ENCODE measurements at places on chromosomes 1 and 21.

- no peak for DNase-seq
These were observed 34.5 kb downstream of the PARP1 start for GRCh38 chr1:226373376-226373775.

- DNase-seq, result no peak
These were observed 11.2 kb downstream of the EPHA10 start for GRCh38 chr1:37753473-37754321.

DNA sequence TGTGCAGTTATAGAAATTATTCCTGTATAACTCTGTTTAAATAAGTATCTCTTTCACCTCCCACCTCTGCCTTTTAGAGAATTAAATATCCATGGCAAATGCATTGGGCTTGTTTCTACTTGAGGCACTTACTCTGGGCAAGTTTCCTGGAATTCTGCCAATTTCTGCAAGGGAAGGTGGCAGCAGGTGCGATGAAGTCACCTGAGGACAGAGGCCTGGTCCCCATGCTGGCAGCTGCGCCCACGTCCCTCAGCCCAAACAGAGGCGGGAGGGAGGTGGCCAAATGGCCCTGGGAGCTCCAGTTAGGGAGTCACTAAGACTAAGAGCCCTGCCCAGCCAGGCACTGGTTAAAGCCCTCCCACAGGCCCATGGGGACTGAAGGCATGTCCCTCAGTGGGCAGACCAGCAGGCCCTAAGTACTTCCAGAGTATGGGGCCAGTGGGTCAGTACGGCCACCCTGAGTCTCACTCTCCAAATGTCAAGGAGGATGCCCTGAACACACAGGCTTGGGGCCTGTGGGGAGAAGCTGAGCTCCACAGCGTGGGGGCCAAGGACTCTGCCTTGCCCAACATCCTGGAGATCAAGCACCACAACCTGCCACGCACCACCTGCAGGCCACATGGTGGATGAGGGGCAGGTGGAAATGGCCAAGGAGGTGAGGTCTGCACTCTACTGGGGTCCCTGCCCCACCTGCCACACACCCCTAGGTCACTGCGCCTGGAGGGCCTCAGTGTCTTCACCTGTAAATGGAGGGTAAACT is 19.4 kb downstream of the ACOT7 start:
- no peak for DNase-seq

- DNase-seq, result no peak
These were observed 272.6 kb downstream of the S1PR1 start for GRCh38 chr1:101509370-101509769.

DNA sequence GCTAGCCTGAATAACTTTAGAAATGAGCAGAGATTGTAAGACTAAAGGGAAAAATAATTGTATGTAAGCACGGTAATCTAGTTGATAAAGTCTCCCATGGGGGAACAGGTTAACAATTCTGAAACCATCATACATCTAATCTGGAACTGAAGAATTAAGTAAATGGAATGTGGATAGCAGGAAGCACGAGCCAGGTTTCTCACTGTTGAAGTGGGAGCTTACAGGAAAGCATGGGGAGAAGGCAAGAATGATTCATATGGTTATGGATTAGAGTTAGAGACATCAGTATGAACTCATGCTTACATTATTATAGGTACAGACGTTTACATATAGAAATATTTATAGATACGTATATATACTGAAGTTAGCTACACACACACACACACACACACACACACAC is 83.0 kb downstream of the LEPR start:
- no peak for DNase-seq

DNA sequence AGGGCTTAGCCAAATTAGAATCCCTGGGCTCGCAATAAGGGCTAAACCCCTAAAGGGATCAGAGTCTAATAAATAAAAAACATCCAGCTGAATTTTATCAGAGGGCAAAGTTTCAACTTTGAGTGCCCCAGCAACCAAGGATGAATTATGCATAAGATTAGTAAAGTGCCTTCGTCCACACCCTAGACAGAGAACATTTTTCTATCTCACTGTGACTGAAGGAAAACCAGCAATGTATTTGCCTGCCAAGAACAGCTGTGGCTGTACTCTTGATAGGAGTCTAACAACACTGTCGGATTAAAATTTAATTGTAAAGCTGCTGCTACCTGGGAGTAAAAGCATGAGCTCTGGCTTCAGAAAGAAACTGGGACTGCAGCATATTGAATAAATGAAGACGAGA is 23.3 kb downstream of the WNT2B start:
- no peak for DNase-seq

DNA sequence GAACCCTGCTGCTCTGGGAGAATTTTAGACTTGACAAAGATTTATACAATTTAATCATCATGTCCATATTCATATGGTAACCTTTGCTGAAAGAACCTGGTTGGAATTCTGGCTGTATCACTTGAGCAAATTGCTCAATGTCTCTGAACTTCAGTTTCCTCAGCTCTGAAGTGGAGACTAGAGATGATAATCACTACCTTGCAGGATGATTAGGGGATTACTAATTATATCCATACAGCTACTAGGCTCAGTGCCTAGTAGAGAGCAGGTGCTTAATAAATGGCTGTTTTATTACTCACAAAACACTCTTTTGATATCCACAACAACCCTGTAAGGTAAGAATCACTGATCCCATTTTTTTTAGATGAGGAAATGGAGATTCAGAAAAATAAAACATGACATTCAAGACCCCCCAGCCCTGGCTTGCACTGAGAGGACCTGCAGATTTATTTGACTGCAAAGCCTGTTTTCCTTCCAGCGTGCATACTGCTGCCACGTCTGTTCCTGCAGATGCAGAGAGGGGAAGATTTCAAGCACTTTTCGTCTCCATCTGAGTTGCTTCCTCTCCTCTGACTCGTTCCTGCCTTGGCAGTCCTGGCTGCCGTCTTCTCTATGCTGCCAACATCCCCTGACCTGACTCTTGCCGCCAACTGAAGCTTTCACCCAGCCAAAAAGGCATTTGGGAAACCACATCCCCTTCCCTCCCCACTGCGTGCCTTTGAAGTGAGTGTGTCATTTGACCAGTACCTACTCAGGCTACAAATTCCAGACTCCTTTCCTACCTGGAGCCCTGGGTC is 203.0 kb downstream of the PLPP3 start:
- no peak for DNase-seq

DNA sequence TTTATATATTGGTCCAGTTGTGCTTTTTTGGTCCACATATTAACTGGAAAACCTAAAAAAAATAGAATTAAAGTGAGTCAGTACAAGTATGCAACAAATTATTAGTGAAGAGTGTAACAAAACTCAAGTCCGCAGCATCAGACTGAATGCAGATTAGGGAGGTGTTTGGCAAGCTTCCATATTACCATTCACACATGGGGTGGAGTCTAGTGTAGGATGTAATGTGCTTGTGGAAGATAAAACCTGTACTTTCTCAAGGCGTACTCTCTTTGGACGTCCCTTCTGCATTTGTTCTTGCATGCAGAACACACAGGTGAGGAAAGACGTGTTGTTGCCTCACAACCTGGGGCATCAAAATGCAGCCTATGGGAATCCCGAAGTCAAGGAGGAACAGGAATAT is 668.7 kb downstream of the MRPL39 start:
- DNase-seq, result no peak

GRCh38 chr1:201970334-201971159 is 11.9 kb upstream of the RNPEP start:
- DNase-seq, result no peak

DNA sequence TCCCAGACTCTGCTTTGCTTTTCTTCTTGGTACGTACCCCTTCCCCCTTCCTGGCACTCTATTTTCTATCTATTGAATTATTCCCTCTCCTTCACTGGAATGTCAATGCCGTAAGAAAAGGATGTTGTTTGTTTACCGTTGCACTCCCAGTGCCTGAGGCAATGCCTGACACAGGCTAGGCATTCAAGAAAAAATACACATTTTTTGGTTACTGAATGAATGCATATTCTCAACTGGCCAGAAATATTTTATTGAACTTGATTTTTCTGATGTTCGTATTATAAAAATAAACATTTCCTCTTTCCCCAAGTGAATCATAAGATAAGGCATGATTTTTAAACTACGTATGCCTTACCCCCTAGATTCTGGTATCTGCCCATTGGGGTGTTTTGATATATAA is 41.2 kb downstream of the GNG12 start:
- DNase-seq, result no peak

- DNase-seq, result no peak
These were observed 7.0 kb downstream of the CLCN6 start for GRCh38 chr1:11813021-11813420.

- DNase-seq, result no peak
These were observed 32.6 kb upstream of the PYHIN1 start for GRCh38 chr1:158898722-158899121.

GRCh38 chr1:167121375-167122120 is 27.7 kb downstream of the STYXL2 start:
- DNase-seq, result peak; percentile 36

Data from stimulated activated CD4-positive, alpha-beta T cell treated with anti-CD3 and anti-CD28 coated beads, Interleukin-12 subunit alpha, Interleukin-12 subunit beta, amount 100 ng/mL, for 4 hours (primary cell).